Stimulated activated CD4-positive, alpha-beta T cell treated with anti-CD3 and anti-CD28 coated beads, Interleukin-12 subunit alpha, Interleukin-12 subunit beta, amount 100 ng/mL, for 24 hours (primary cell): ENCODE measurements at places on chromosomes 16 and 17.

GRCh38 chr17:79536212-79536840, 74.5 kb downstream of the RBFOX3 start:
- no peak for DNase-seq

GRCh38 chr16:30069611-30070462, 4.3 kb downstream of the ALDOA start:
- DNase-seq: no peak

GRCh38 chr17:79629548-79630049, 18.7 kb upstream of the RBFOX3 start:
- DNase-seq: no peak

DNA sequence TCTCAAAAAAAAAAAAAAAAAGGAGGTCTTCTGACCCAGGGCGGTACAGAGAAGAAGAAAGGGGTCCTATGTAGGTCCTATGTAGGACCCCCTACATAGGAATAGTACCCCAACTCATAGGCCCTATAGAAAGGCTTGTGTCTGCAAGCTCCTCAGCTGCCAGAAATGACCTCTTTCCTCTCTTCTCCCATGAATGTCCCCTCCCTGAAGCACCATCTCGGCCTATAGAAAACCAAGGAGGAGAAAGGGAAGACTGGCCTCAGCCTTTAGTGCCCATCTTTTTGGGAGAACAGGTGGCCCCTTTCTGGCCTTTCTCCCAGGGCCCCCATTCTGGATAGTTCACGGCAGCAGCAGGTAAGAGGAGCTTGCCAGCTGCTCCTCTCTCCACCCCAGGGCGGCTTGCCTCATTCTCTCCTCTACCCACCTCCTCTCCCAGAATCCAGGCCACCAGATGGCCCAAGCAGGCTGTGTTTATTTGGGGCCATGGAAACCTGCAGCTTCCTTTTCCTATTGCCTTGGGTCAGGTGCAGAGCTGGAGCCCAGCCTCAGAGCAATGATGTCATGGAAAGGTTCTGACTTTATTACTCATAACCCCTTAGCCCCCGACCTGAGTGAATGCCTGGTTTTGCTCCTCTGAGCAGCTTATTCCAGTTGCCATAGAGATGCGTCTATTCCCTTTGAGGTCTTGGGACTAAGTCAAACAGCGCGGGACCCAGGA, 1.6 kb upstream of the MRPL58 start:
- DNase-seq: no peak

- DNase-seq: no peak
Observed at GRCh38 chr16:57409870-57410587, 5.5 kb downstream of the CCL17 start.
